ENCODE measurements at places on chromosomes 7 and 10. TPM values are rescaled to one million over a fixed set of nuclear protein-coding genes. Genes with fewer than 3 reads are reported as not detected.

Gene CRYGN
- not detected for total RNA-seq

Gene TMEM209
- total RNA-seq: 9.3 TPM

Gene UCN3
- not detected for total RNA-seq

Gene CPA1
- total RNA-seq: not detected

Gene PNLIPRP2
- not detected for total RNA-seq

Gene GPR26
- not detected for total RNA-seq

Gene ARMC3
- total RNA-seq: 0.23 TPM

Gene ASB10
- total RNA-seq: not detected

Gene GRID2IP
- not detected for total RNA-seq

Gene ELN
- 0.12 TPM for total RNA-seq

Gene TRPV5
- total RNA-seq: not detected

Gene SOSTDC1
- total RNA-seq: not detected

Gene RET
- total RNA-seq: 0.07 TPM

DNA sequence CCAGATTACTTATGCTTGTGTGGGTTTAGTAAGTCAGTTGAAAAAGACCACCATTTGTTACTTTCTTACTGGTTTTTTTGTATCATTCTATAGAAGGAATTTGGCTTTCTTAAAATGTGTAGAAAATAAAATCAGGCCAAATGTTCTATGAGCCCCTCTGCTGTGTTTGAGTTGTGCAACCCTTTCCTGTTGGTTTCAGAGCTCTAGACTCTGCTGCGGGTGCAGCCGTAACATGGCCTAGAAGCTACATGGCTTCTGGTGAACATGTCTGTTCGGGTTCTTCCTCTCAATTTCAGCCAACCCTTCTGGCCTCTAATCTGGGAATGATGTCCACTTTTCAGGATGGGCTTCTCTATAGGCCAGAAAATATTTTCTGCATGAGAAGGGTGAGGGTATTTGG lies 56.6 kb upstream of the RAB18 start:
- DNase-seq: no peak

- DNase-seq: no peak
Measured at GRCh38 chr10:17227367-17228090, 512 bp upstream of the VIM start.

GRCh38 chr10:13893926-13894325 lies 307.2 kb downstream of the PRPF18 start:
- no peak for DNase-seq

DNA sequence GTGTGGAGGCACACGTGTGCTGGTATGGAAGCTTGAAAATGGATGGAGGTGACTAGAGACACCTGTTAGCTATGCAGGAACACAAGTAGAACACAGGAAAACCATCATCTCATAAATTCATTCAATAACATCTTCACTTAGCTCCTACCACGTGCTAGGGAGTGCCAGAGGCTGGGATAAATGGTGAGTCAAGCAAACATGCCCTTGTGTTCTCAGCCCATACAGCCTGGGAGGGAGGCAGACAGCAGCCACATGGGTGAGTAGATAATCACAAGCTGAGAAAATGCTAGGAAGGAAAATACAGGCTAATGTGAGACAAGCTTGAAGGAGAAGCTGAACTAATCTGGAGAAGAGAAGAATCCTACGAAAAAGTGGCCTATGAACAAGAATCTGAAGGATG lies 468.0 kb upstream of the ZMIZ1 start:
- no peak for DNase-seq

- no peak for DNase-seq
Measured at GRCh38 chr10:90917238-90917967, 3.5 kb downstream of the ANKRD1 start.

- no peak for DNase-seq
Measured at GRCh38 chr10:5476918-5477525, 22.3 kb downstream of the CALML5 start.

DNA sequence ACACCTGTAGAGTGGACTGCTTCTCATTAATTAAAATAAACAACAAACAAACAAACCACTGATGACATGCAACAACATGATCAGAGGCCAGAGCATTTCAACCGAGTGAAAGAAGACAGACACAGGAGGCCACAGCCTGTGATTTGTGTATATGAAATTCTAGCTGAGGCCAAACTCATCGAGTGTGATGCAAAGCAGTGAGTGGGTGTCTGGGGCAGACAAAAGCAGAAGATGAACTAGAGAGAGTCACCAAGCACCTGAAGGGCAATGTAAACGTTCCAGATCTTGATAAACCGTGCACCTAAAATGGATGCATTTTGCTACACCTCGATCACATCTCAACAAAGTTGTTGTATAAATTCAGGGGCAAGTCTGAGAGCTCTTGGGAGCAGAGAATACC lies 108.4 kb downstream of the KLF6 start:
- DNase-seq: no peak

DNA sequence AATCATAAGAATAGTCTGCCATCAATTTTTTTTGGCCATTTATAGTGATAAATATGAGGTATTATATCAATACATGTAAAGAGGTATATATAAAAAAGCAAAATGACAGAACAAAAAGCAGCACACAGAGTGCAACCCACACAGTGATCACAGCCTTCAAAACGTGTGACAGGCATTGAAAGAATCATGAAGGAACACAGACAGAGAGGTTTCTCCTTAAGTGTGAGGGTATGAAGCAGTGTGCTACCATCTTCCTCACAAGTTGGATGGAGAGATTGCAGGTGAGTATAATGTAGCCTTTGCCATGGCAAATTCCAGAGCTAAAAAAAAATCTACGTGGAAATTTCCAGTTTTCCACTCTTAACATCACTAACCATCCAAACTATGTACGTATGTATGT lies 19.6 kb upstream of the EPC1 start:
- DNase-seq: no peak

DNA sequence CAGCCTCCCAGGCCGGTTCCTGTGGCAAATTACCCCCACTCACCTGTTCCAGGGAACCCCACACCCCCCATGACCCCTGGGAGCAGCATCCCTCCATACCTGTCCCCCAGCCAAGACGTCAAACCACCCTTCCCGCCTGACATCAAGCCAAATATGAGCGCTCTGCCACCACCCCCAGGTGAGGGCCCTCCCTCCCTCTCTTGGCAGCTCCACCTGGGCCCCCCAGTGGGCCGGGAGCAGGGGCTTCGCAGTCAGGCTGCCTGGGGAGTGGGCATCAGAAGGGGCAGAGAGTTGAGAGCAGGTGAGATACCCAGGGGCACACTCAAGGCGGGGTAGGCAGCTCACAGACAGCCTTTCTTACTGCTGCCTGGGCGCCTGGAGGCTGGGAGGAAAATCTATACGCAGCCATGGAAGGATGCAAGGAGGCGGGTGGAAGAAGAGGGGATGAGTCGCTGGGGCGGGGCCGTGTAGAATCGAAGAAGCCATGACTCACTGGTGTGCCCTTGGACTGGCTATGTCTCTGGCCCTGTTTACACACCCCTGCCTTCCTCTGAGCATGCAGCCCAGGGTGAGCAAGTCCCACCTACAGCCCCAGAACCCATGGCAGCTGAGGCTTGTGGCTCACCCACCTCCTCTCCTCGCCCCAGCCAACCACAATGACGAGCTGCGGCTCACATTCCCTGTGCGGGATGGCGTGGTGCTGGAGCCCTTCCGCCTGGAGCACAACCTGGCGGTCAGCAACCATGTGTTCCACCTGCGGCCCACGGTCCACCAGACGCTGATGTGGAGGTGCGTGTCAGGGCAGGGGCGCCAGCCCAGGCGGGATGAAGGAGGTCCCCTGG lies 48.6 kb upstream of the PPIF start:
- DNase-seq: peak; percentile 38

GRCh38 chr10:126732308-126732707 lies 61.8 kb upstream of the C10orf90 start:
- DNase-seq: no peak

GRCh38 chr7:73605601-73606220 lies 18.6 kb downstream of the MLXIPL start:
- no peak for DNase-seq

DNA sequence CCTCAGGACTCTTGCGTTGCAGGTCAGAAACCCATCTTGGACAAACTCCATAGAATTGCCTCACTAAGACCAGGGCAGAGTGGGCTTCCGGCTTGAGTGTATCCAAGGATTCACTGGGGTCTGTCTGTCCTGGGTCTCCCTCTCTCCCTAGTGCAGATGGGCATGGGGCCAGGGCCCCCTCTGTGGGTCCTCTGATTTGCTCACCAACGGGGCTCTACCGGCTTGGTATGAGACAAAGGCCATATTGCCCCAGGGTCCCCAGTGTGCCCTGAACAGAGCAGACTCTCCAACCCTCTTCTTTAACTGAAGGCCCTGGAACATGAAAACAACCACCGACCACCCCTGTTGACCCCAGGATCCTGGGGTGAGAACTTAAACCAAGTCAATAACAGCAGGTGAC lies 68.2 kb upstream of the CHST15 start:
- DNase-seq: no peak

DNA sequence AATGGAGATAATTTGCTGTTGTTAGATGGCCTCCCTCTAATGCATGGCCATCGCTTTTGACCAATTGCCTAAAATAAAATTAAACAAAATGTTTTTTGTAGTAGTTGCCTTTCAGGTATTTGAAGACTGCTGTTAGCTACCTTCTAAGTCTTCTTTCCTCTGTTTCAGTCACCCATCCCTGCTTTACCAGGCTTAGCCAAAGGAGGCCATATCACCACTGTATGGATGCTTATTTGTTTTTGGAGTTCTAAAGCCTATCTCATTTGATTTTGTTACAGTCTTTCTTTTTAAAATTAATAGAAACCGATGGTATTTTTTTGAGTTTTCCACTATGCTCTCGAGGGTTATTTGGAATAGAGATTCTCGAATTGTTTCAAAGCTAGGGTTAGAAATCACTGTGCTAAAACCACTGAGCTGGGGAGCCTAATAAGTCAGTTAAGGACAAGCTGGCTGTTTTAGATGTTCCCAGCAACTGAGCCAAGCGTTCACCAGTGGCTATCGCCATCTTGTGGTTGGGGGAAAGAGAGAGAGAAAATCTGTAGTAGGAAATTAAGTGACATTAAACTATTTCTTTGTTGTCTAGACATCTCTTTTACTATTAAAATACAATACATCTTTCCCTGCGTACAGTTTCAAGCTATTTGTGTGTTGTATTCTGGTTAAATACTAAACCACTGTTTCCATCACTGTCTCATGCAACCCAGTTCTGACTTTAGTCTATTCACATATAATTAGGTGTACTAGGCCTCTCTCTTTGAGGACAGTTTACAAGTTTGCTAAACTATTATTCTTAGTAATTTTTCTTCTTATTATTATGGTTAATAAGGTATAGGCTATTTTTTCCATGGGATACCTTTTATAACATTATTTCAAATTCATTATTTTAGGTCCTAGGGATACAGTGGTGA lies 52.2 kb downstream of the GPR158 start:
- DNase-seq: peak; percentile 3

DNA sequence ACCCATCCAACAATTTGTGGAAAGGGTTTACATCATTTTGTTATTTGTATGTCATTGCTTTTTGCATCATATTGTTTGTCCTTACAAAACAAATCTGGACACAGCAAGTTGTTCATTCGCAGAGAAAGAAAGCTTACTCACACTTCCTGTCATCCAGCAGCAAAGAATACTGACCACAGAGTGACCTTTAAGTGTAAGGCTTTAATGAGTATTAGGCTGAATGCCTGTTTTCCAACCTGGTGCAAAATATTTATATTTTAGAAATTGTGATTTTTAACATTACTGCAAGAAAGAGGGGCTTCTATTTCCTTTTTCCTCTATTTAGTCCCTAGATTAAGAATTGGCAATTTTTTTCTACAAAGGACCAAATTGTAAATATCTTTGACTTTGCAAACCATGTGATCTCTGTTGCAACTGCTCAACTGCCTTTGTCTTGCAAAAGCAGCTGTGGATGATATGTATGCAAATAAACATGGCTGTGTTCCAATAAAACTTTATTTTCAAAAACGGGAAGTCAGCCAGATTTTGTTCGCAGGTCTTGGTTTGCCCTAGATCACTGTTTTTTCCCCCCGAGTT lies 27.8 kb upstream of the ITGB1 start:
- DNase-seq: no peak

- no peak for DNase-seq
Measured at GRCh38 chr10:10725196-10725595, 292.5 kb upstream of the CELF2 start.

GRCh38 chr10:75430000-75430763 lies 1.2 kb upstream of the LRMDA start:
- DNase-seq: no peak

DNA sequence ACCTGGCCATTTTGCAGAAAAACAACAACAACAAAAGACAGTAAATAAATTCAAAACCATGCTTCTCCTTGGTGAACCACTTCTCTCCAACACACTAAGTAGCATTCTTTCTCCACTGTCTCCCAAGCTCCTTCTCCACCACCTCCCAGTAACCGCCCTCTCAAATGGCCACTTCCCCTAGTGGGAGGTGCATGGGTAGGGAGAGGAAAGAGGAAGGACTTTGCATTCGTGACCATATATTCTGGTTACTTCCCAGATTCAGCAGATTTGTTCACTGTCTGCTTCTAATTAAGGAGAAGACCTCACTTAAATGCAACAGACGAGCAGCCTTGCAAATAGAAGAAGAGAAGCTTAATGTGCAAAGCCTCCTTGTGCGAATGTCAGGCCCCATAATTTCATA lies 166.8 kb downstream of the SORCS1 start:
- DNase-seq: no peak

GRCh38 chr10:49310460-49310859 lies 11.5 kb downstream of the C10orf71 start:
- no peak for DNase-seq

DNA sequence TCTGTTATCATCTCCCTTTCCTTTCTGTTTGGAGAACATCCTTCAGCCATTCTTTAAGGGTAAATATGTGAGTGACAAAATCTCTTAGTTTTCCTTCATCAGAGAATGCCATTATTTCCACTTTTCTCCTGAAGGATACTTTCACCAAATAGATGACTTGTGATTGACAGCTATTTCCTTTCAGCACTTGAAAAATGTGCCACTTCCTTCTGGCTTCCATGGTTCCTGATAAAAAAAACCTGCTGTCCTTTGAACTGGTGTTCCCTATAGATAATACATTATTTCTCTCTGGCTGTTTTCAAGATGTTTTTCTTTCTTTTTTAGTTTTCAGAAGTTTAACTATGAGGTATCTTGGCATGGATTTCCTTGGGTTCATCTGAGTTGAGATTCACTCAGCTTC lies 79.7 kb downstream of the TBXAS1 start:
- DNase-seq: no peak

DNA sequence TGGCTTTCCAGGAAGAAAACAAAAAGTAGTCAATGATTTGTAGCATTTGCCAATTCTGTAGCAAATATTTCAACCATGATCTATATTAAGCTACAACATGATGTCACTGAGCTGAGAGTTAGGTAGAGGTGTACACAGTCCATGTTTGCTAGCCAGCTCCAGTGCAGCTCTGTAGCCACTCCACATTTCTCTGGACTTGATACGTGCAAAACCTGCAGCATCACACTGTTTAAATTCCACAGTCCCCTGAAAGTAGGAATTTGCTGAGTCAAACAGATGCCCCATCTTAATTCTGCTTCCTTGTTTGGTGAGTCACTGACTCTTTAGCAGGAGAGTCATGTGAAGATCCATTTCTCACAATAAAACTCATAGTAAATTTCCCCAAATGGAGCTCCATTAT lies 89.8 kb upstream of the LRRTM3 start:
- peak; percentile 86 for DNase-seq

GRCh38 chr7:99557940-99558305 lies 519 bp upstream of the ZNF655 start:
- no peak for DNase-seq

Measured in epithelial cell of proximal tubule (primary cell).